Stromal cell of bone marrow (primary cell): ENCODE measurements at places on chromosomes 11 and 22.

GRCh38 chr11:106925245-106925644 is 93.0 kb downstream of the GUCY1A2 start:
- DNase-seq: no peak

DNA sequence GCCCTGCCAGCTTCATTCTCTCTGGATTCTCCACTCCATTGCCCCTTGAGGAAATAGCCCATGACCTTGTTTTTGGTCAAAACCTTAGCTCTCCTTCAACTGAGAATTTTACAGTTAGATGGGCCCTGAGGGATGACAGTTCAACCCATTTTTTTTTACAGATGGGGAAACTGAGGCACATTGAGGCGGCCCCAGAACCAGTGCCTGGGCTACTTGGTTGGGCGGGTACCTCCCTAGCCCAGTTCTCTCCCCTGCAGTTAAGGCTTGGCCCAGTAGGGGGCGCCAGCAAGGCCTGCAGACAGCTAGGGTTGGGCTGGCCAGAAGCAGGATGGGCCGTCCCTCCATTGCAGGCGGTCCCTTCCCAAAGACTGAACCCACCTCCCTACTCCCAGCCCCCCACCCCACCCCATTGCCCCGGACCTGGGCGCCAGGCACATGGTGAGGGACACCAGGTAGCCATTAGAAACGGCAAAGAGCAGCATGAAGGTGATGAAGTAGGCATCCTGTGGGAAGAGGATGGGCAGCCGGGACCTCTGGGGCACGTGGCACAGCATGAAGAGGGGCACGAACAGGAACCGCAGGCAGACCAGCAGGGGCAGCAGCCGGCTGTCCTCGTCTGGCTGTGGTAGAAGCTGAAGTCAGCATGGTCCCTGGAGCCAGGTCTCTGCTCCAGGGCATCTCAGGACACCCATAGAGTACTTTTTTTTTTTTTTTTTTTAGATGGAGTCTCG is 7.6 kb downstream of the SLC29A2 start:
- DNase-seq: no peak

DNA sequence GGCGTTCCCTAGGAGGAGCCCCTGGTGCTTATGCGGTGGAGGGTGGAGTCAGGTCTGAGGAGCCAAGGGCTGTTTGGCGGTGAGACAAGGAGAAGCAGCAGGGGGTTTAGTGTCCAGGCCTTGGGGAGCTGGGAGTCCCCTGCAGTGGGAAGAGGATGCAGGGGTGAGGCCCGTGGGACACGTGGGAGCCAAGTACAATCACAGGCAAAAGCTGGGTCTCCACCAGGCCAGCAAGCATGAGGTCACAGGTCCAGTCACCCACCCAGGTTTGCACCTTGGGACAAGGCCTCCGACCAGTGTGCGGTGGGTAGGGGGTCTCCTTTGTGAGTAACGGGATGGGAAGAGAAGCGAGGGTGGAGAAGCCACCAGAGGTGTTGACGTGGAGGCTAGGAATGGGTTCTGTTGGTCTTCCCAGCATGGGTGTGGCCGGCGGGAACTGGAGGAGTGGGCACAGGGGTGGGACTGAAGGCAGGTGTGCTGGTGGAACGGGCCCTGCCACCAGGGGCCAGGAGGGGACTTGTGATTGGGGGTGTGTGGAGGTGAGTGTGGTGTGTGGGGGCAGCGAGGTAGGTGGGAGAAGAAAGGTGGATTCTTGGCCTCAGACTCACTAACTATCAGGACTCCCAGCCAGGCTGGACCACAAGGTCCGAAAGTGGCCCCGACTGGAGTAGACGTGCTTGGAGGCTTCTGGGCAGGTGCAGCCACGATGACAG is 953.6 kb downstream of the TBC1D22A start:
- DNase-seq: no peak

DNA sequence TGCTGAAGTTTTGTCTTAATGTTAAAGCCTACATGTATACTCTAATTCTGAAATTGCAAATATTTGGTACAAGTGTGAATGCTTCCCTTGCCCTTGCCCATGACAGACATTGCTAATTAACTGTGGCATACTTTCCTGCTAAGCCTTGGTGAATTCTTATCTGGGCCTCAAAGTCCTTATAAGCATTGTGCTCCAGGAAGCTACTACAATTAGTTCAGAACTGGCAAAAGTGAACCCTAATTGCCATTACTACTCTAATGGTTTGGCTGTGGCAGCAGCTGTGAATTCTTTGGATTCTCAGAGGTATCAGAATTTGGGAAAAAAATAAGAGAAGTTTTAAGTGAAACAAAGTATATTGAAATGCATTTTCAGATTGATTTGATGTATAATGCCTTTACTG is 24.3 kb downstream of the EMSY start:
- DNase-seq: no peak

DNA sequence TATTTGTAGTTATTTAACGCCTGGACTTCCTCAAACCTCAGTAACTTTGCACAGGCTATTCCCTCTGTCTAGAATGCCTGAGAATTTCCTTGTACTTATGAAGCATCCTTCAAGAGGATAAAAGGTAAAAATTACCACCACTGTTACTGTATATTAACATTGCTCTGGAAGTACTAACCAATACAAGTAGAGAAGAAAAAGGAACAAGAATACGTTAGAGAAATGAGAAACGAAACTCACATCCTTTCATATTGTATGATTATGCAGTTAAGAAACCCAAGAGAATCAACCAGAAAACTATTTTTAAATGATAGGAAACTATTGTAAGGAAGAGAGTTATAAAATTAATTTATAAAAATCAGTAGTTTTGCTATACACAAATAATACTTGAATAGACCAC is 48.2 kb upstream of the OR5P2 start:
- no peak for DNase-seq
